ENCODE measurements at places on chromosomes 11 and 22.

DNA sequence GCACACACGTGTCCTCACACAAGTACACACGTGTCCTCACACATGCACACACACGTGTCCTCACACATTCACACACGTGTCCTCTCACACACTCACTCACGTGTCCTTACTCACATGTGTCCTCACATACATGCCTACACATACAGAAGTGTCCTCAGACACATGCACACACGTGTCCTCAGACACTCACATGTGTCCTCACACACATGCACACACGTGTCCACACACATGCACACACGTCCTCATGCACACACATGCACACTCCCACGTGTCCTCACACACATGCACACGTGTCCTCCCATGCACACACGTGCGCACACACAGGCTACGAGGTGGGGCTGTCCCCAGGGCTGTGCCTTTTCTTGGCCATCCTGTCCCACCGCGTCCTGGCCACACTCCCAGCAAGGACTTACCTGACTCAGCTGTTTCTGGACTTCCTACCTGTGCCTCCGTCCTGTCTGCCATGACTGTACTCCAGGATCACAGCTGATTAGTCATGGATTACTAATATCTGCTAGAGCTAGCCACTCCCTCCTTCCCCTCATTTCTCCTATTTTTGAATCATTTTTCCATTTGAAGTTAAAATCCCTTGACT is 990.2 kb downstream of the BRD1 start:
- DNase-seq: no peak

- DNase-seq: peak; percentile 77
Observed at GRCh38 chr11:34263441-34264091, 94.2 kb downstream of the ABTB2 start.

- no peak for DNase-seq
Observed at GRCh38 chr11:69120096-69120875, 35.4 kb upstream of the SMIM38 start.

- DNase-seq: no peak
Observed at GRCh38 chr11:3995307-3995706, 99.3 kb upstream of the RRM1 start.

DNA sequence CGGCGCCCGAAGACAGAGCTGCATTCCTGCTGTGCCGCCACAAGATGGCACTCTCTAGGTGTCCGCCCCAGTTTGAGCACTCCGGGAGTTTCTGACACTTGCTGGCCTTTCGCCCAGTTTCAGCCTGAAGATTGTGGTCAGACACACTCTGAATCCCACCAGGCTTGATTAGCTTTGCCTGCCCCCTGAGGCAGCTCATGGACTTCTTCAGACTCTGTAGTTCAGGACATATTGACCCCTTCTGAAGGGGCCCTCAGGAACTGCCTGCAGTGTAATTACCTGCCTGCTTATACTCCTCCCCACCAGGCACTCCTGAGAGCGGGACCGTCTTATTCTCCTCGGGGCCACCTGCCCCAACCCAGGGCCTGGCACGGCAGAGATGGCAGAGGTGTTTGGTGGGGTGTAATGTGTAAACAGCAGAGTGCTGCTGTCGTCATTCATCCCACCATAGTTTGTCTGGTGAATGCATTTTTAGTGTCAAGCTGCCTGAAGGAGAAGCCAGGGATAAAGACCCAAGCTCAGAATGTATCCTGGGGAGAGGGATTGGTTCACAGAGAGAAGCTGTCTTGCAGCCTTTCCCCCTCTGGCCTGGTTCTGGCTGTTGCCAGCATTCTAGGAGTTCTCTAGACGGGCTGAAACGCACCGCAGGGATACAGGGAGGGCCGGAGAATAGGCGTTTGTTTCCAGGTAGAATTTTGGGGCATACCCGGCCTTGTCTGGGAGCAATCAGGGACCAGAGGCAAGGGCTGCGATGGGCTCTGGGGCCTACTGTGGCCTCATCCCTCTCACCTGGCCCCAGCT is 46.4 kb downstream of the EIF3F start:
- DNase-seq: peak; percentile 92

- DNase-seq: no peak
Observed at GRCh38 chr11:70220920-70221319, 17.8 kb downstream of the FADD start.

DNA sequence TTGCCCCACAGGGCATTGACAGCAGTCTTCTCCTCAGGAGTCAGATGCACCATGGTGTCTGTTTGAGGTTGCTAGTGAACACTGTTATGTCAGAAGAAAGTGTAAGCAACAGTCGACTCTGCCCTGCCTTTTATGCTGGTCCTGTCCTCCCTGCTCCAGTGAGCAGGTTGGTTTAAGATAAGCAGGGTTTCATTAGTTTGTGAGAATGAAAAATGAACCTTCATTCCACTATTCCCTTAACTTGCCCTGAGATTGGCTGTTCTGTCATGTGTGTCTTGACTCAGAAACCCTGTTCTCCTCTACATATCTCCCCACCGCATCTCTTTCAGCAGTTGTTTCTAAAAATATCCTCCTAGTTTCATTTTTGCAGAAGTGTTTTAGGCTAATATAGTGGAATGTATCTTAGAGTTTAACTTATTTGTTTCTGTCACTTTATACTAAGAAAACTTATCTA is at the start of gene HBD:
Gene HBD, minus strand, starts transcription at position 103 of the 454 bp plus-strand sequence. Its CDS starts 50 bp downstream, at position 53.
- peak; percentile 72 for DNase-seq

DNA sequence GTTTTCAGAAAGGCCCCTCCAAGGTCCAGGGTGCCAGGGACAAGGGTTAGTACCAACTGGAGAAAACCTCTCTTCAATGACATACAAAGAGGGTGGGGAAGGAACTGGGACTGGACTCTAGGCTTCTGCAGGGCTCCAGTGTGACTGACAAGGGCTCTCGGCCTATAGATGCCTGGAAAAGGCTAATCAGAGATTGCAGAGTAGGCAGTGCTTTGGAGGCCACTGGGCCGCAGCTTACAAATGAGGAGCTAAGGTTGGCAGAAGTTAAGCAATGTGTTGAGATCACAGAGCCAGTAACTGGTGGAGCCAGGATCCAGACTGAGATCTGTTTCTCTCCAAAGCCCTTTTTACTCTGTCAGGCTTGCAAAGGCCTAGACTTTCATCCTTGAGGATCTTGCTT is 7.4 kb upstream of the DGKZ start:
- peak; percentile 42 for DNase-seq

GRCh38 chr11:7571640-7572000 is 57.8 kb downstream of the PPFIBP2 start:
- DNase-seq: peak; percentile 79

- DNase-seq: no peak
Observed at GRCh38 chr11:18329196-18329870, 7.0 kb downstream of the GTF2H1 start.

DNA sequence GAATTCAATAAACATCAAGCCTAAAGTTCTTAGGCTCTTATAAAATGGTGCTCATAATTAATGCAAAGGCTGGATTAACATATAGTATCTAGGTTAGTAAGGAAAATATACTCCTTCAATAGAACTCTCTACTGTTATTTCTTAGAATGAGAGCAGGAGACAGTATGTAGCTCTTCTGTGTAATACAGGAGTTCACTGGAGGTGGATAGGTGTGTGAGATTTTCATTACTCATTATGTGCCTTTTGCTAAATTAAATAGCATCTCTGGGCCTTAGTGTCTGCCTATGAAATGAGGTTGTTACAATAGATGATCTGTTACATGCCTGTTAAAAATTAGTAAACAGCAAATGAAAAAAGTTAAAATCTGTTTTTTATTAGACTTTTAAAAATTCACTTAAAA is 20.6 kb downstream of the EED start:
- DNase-seq: no peak

GRCh38 chr11:134584706-134585445 is 172.8 kb upstream of the B3GAT1 start:
- no peak for DNase-seq

- DNase-seq: no peak
Observed at GRCh38 chr11:33695051-33695566, 5.5 kb downstream of the C11orf91 start.

DNA sequence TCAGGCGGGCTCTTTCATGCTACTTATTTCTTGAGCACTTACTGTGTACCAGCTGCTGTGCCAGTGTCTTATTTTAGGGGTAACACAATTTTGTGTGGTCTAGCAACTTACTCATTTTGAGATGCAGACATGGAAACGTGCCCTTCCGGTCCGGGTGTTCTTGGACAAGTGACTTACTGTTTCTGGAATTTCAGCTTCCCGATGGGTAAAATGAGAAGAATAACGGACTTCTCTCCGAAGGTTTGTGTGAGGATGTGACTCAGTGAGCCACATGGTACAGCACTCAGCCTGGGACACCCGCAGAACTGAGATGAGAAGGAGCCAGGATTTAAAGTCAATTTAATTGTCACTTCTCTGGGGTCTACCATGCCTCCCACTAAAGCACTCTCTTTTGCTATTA is 114.5 kb upstream of the SYT13 start:
- peak; percentile 58 for DNase-seq

DNA sequence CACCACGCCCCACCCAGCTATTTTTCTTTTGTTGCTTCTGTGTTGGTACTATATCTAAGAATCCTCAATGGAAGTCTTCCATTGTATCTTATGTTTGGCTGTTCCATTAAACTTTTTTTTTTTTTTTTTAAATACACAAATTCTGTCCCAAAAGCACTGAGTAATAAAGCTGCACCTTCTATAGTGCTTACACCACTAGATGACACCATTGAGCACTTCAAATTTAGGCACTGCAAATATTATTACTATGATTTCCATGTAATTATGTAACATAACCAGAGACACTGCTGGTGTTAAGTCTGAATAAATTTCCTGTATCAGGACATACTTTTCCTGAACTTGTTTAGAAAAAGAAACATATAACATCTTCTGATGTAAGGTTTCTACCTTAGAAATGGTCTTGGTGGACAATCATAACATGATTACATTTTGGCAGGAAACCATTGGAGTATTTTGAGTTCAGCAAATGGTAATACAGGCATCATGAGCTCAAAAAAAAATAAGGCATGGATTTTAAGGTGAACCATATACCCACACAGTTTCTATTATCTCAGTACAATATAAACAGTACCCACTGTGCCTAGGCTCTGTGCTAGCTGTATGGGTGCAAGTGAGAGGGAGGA is 110.5 kb downstream of the ATG16L2 start:
- DNase-seq: peak; percentile 80

DNA sequence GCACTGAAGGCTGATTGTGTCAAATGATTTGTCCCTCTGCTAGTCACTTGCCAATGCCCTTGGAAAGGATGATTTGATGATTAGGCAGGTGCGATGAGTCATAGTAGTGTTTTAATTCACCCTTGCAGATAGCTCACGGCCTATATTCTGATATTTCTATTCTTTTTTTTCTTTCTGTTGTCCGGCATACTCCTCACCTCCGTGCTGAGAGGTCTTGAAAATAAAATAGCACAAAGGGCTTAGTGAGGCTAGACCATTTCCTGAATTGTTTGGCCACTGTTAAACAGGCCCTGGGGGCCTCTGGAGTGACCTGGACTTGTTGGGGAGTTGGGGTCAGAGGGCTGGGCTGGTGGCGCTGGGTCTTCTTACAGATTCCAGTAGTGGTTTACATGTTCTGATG is 99.8 kb downstream of the ZBTB16 start:
- DNase-seq: no peak

DNA sequence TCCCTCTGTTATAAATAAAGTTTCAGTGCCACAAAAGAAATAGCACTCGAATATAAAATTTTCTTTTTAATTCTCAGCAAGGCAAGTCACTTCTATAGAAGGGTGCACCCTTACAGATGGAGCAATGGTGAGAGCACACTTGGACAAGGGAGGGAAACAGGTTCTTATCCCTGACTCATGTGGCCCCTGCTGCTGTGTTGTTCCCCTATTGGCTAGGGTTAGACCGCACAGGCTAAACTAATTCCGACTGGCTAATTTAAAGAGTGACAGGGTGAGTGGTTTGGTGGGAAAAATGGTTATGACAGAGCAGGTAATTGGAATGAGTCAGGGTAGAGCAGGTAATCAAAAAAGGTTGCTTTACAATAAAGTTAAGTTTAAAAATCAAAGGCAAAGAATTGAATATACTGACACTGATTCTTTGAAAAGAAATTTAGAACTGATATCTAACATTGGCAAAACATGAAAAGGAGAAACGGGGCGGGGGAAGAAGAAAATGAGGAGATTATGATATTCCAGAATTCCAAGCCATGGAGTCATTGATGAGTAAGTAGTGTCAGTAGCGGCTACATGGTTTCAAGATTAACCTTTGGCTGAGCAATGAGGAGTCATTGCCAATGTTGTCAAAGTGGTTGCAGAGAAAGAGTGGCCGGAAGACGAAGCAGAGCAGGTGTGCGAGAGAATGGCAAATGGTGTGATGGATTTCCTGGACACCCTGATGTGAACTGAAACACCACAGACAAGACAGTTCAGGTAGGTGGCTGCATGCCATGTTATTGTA is 48.4 kb upstream of the MRGPRX1 start:
- no peak for DNase-seq

DNA sequence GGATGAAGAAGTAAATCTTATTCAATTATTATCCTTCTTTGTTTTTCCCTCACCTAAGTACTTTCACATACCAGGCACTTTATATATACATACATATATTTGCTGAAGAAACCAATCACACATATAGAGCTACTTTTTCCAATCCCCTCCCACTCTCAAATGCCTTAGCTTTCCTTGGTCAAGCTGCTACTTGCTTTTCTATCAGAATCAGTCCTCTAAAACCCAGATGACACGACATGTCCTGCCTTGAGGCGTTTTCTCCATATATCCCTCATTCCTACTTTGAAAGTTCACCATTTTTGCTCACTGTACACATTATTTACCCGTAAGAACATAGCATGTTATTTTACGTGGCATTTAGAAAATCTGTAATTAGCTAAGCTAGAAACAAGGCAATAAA is 5.4 kb downstream of the RAB38 start:
- DNase-seq: no peak

DNA sequence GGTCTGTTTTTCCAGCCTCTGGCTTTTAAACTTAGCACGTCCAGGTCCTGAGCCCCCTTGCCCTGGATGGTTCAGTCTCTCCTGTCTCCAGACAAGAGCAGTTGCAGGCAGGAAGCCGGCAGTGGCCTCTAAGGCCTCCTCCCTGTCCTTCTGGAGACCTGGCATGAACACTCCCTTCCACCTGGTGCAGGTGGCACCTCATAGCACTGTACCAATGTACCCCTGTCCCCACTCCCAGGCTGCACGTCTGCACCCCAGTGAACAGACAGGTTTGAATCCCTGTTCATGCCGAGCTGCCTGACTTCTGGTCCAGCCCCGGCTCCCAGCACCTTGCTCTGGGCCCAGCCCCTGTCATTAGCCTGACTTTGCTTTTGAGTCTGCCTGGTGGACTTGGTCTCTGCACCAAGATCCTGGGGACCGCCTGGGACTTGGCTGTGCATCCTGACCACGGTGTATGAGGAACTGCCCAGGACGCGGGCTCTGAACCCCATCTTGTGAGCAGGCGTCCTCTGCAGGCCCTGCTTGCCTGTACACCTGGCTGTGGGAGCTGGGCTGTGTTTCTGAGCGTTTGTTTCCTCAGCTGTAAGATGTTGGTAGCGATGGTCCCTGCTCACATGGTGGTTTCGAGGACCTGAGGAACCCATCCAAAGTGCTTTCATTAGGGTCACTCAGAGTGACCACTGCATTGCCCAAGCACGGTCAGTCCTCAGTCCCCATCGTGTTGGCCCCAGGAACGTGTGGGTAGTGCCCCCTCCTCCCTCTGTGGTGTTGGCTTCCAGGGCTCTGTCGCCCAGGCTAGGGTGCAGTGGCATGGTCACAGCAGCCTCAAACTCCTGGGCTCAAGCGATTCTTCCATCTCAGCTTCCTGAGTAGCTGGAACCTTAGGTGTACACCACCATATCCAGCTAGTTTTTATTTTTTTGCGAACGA is 75.0 kb upstream of the SHANK2 start:
- no peak for DNase-seq

- DNase-seq: peak; percentile 65
Observed at GRCh38 chr22:22030493-22031182, 48.1 kb upstream of the TOP3B start.
